ENCODE measurements at places on chromosomes 12 and 14. TPM values are rescaled to one million over a fixed set of nuclear protein-coding genes. Genes with fewer than 3 reads are reported as not detected.

The ERP27 gene
- not detected for polyA plus RNA-seq

GRCh38 chr14:97106166-97106565 is 309.0 kb downstream of the VRK1 start:
- H3K4me3 ChIP-seq: no peak overlapping the region
- H3K27me3 ChIP-seq: no peaks in the 10 kb centered on the region
- no peak for DNase-seq
- H3K4me1 ChIP-seq: no peaks in the 10 kb centered on the region
- H3K36me3 ChIP-seq: no peaks in the 10 kb centered on the region

GRCh38 chr12:68317047-68317667 is 15.0 kb downstream of the MDM1 start:
- H3K4me3 ChIP-seq: no peak overlapping the region
- H3K36me3 ChIP-seq: peaks cover 4% of the 10 kb centered on the region
- DNase-seq: peak; percentile 40
- no peaks in the 10 kb centered on the region for H3K4me1 ChIP-seq

DNA sequence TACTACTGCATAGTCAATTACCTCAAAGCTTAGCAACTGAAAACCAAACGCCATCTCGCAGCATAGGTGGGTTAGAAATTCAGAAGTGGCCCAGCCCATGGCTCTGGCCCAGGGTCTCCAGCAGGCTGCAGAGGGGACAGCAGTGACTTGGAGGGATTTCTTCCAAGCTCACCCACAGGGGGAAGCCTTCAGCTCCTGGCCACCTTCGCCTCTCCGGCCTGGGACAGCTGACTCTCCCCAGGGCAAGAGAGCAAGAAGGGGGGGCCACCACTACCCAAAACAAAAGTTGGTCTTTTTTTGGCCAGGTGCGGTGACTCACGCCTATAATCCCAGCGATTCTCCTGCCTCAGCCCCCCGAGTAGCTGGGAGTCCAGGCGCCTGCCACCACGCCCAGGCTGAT is 32.2 kb upstream of the ANKRD9 start:
- peaks cover 5% of the 10 kb centered on the region for H3K27me3 ChIP-seq
- no peak for DNase-seq
- no peak overlapping the region for H3K4me3 ChIP-seq
- no peaks in the 10 kb centered on the region for H3K4me1 ChIP-seq
- no peak overlapping the region for H3K27ac ChIP-seq

The CLEC14A gene
- 8.3 TPM for polyA plus RNA-seq

GRCh38 chr12:76123259-76124212 is 39.1 kb upstream of the NAP1L1 start:
- H3K36me3 ChIP-seq: no peaks in the 10 kb centered on the region
- peaks cover 4% of the 10 kb centered on the region for H3K4me1 ChIP-seq
- peak; percentile 75 for DNase-seq
- no peaks in the 10 kb centered on the region for H3K27me3 ChIP-seq

Data from fibroblast of lung (primary cell).